ENCODE measurements at places on chromosomes 6 and 20.

DNA sequence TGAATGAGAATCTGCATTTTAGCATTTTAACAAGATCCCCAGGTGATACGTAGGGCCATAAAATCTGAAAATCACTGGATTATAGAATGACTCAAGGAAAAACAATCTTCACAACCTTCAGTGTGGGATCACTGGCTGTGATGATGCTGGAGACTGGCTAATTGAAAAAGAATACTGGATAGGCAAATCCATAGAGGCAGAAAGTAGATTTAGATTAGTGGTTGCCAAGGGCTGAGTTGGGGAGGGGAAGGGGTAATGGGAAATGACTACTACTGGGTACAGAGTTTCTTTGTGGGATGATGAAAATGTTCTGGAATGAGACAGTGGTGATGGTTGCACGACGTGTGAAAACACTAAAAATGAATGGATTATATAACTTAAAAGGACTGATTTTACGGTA, 84.1 kb downstream of the CDK19 start:
- DNase-seq: no peak

DNA sequence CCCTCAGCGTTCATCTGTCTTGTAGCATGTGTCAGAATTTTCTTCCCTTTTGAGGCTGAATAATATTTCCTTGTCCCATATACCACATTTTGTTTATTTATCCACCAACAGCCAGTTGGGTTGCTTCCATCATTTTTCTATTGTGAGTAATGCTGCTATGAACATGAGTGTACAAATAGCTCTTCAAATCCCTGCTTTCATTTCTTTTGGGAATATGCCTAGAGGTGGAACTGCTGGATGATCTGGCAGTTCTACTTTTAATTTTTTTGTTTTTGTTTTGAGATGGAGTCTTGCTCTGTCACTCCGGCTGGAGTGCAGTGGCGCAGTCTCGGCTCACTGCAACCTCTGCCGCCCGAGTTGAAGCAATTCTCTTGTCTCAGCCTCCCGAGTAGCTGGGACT, 64.7 kb downstream of the SASH1 start:
- DNase-seq: no peak

DNA sequence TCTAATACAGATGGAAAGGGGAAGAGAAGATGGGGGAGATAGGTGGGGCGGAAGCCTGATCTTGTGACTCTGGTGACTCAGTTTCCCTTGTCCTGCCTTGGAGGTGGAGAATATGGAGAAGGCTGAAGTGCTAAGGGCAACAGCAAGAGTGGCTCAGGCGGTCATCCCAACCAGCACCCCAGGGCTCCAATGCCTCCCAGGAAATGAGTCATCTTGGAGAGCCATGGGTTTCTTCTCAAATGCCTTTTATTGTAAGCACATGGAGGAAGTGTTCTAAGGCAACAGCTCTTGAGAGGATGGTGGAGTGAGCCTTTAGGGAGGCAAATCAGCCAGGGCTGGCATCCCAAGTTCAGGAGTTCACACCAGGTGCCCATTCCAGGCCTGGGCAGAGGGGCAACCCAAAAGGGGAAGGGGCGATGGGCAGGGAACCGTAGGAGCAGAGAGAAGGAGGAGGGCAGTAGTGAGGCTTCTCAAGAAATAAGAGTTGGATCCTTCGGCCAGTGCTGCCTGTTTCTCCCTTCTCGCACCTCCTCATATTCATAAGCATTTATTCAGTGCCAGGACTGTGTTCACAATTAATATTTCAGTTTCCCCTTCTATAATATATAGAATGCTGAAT, 13.2 kb upstream of the AHCY start:
- no peak for DNase-seq

DNA sequence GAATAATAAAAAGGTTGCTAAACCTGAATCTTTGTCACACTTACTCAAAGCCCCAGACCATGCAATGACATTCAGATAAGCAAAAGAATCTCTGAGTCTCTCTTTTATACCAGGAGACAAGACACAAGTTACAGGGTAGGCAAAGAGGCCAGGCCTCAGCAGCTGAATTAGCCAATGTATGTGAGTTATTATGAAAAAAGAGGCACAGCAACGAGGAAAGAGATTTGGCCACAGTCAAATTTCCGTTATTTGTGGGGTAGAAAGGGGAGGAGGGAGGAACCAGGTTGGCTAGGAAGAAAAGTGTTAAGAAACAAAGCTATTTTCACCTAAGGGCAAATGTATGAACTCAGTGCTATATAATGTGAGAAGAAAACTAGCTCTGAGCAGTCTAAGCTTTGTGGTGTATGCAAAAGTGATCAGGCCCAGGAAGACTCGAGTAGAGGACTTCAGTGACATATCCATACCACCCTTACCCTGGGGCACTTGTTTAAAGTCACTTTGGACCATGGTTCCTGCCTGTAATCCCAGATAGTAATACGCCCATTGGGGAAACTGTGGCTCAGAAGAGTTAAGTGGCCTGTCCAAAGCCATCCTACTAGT, 19.1 kb downstream of the IPCEF1 start:
- DNase-seq: no peak

DNA sequence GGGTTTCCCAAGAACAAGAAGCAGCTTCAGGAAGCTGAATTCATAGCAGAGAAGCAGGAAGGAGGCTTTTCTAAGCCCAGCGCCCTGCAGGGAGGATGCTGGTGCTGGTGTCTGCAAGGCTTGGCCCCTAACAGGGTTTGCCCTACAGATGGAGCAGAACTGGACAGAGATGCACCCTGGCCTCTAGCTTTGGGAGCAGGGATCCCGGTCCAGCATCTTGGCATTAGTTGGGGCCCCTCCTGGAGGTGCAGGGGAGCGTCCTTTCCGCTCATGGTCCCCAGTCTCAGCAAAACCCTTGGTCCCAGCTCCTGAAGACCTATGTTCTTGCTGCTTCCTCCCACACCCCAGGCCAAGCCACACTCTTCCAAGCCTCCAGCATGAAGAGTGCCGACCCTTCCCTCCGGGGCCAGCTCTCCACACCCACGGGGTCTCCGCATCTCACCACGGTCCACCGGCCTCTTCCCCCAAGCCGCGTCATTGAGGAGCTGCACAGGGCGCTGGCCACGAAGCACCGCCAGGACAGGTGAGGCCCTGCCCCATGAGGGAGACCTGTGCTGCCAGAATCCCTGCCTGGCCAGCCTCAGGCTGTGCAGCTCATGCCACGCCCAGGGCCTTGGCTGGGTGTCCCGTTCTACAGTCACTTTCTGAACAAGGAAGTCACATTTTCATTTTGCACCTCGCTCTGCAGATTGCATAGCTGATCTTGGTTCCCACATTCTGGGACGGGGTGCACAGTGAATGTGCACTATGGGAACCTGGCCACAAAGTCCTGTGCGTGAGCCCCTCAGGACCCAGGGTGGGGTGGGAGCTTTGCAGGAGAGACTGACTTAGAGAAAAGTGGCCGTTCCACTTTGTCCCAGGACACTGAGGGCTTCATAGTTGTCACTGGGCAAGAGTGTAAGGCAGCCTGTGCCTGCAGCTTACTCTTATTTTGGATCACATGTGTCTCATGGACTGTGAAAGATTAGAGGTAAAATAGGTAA, 160.2 kb downstream of the SYCP2 start:
- no peak for DNase-seq

- no peak for DNase-seq
Measured at GRCh38 chr6:14455876-14456648, 338.5 kb downstream of the CD83 start.

DNA sequence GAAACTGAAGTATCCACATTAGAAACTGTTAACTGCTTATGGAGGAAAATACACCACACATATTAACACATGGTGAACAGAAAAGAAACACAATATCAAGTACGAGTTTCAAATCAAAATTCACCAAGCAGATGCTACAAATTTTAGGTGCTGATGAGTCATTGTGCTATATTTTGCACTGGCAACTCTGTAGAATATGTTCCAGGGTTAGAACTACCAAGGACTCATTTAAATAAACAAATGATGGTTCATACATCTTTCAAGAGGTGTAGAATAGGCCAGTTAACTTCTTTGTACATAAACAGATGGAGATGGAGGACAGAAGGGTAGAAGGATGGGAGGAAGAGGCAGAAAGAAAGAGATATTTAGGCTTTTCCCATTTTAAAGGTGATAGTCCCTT, 184.9 kb downstream of the ARHGAP18 start:
- no peak for DNase-seq

GRCh38 chr20:23063581-23063980, 14.1 kb upstream of the THBD start:
- DNase-seq: no peak

GRCh38 chr20:856361-856775, 22.9 kb downstream of the FAM110A start:
- no peak for DNase-seq

GRCh38 chr6:53410508-53411258, 61.9 kb upstream of the ELOVL5 start:
- DNase-seq: no peak

GRCh38 chr20:52494244-52494643, 302.7 kb upstream of the ZFP64 start:
- DNase-seq: peak; percentile 31

DNA sequence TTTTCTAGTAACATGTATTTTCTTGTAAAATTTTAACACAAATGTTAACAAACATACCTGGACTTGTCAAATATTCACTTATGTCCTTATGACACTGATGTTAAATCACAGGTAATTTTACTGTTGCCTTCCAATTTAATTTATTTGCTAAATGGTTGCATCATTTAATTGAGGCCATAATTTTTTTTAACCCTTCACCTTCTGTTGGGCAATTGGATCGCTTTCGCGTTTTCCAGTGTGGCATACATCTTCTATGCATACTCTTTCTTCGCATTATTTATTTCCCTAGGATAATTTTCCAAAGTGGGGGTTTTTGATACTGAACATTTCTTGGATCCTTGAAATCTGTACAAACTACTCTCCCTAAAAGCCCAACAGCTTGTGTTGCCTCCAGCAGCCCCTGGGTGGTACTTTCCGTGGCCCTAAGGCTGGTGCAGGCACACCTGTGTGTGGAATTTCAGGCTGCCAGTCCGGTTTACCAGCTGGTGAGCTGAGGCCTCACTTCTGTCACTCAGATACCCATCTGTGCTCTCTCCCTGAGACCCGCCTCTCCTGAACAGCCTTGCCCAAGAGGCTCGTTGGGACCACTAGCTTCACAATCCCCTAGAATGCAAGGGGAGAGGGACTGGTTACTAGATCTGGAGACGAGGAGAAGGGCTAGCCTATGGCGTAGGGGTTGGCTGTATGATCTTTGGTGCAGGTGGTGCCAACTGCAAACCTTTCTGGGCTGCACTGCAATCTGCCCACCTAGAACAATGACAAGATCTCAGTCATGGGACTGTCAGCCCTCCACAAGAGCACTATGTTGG, 11.2 kb upstream of the C20orf144 start:
- DNase-seq: no peak

DNA sequence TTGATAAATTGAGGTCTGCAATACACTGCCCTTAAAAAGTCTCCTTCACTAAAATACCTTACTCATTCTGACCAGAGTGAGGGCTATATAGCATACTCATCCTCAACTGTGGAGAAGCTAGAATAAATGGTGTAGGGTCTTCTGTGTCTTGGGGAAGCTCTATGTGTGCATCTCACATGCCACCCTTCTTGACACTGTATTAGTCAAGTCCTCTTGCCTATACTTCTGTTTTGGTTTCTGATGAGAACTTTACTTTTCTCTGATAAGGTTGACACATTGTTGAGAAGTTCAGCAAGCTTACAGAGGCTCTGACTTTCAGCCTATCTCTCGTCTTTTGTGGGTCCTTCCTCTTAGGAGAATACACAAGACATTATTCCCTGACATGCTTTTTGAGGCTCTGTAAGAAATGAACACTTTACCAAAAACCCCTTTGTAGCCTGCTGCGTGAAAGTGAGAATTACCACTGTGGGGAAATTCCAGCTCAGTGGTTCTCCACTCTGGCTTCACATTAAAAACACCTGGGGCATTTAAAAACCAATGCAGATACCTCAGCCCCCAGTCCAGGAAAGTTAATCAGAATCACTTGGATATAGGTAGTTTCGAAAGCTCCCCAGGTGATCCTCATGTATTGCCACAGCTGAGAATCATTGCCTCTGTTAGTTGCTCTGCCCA, 372.1 kb upstream of the HS3ST5 start:
- DNase-seq: no peak

DNA sequence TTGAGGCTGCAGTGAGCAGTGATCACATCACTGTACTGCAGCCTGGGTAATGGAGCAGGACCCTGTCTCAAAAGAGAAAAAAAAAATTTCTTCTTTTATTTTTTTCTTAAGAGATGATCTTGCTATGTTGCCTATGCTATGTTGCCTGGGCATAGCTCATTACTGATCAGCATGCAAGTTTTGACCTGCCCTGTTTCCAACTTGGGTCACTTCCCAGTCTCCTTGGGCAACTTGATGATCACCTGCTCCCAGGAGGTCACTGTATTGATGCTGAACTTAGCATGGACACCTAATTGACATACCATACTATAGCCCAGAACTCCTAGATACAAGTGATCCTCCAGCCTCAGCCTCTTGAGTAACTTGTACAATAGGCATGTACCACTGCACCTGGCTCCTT, 30.7 kb upstream of the NANP start:
- no peak for DNase-seq

DNA sequence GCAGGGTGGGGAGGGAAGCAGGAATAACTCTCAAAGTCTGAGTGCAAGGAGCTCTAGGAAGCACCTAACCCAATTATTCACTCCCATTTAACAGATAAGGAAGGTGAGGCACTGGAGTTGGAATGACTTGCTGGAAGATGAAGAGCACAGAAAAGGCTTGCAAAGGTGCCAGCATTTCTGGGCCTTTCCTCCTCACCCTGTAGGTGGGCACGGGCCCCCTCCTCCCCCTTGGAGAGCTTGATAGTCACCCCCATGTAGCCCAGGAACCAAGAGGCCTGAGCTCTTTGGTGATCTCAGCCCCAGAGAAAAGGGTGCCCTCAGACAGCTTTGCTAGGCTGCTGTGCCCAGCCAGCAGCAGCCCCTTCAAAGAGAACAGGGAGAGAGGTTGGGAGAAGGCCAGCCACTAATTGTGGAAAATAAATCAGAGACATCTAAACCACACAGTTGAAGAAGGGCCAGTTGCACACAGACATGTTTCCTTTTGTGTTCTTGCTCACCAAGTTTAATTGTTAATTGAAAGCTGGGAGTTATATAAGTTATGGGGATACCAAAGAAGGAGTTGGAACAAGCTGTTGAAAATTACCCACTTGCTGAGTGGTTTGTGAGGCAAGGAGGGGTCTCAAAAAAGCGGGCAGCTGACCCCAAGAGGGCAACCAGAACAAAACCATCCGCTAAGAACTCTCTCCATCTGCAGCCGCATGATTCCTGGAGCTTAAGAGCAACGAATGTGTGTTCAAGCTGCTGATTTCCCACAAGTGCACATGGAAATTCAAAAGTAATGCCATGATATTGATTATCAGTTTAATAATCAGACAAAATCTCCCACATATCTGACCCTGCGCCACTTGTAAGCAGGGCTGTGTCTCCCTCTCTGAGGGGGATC, 77.0 kb downstream of the MRPL14 start:
- DNase-seq: no peak

GRCh38 chr6:112443179-112444065, 96.3 kb downstream of the RFPL4B start:
- no peak for DNase-seq

DNA sequence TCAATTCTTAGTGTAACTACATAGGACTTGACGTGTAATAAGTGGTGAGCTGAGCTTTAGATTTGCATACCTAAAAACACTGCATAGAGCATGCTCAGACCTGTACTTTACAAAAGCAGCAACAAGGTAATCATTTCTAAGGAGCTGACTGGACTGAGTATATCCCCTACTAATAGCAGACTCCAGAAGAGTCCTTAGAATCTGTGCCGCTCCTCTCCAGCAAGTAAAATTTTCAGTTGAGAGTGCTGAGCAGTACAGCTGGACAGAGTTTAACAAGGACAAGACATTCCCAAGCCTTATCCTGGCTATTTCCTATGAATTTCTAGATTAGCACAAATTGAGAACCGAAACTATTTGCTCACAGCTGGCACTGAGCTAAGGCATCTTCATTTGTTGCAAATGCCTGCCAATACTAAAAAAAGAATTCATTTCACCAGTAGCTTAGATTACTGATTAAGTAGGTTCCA, 26.1 kb upstream of the KLHL31 start:
- no peak for DNase-seq
